AG04449 (cell line): ENCODE measurements at places on chromosomes 4 and X.

DNA sequence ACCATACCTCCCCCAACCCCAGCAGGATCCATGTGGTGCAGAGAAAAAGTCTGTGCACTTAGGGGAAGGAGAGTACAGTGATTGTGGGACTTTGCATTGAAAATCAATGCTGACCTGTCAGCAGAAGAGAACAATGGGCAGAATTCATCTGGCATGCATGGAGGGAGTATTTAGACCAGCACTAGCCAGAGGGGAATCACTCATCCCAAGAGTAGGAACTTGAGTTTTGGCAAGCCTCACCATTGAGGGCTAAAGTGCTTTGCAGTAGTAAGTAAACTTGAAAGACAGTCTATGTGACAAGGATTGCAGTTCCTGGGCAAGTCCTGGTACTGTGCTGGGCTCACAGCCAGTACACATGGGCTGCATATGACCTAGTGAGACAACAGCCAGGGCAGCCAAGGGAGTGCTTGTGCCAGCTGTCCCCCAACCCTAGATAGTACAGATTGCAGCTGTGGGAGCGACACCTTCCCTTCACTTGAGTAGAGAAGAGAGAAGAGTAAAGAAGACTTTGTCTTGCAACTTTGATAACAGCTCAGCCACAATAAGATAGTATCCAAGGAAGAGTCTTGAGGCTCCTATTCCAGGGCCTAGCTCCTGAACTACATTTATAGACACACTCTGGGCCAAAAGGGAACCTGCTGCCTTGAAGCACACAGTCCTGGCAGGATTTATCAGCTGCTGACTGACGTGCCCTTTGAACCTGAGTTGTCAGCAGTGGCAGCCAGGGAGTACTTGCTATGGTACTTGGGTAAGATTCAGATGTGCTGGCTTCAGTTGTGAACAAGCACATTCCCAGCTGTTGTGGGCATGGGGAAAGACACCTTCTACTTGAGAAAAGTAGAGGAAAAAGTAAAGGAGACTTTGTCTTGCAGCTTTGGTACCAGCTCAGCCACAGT is 48.7 kb downstream of the HDX start:
- DNase-seq, result no peak

GRCh38 chr4:37644962-37645361 is 41.2 kb downstream of the RELL1 start:
- no peak for DNase-seq

- no peak for DNase-seq
Observed at GRCh38 chrX:22343192-22343591, 70.5 kb downstream of the CBLL2 start.

DNA sequence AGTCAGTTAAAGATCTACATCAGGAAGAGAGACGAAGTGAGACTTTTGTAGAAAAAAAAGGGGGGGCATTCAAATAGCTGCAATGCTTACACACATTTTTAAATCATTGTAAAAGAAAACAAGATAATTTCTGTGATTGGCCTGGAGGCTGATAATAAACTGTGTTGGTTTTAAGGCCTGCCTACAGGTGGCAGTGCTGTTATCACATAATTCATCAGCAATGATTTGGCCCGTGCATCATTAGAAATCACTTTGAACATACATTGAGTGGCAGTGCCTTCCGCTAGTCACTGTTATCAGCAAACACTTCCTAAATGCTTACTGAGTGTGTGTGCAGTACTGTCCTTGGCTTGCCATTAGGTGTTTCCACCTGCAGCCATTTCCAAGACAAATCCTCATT is 831.9 kb downstream of the TRIML1 start:
- DNase-seq, result no peak

GRCh38 chr4:82403725-82404124 is 26.5 kb downstream of the HNRNPDL start:
- no peak for DNase-seq

- DNase-seq, result peak; percentile 5
Observed at GRCh38 chrX:37745354-37745753, 34.5 kb upstream of the CYBB start.

GRCh38 chr4:141153751-141154510 is 20.7 kb upstream of the RNF150 start:
- no peak for DNase-seq

GRCh38 chr4:39591290-39591689 is 47.4 kb downstream of the SMIM14 start:
- DNase-seq, result no peak

DNA sequence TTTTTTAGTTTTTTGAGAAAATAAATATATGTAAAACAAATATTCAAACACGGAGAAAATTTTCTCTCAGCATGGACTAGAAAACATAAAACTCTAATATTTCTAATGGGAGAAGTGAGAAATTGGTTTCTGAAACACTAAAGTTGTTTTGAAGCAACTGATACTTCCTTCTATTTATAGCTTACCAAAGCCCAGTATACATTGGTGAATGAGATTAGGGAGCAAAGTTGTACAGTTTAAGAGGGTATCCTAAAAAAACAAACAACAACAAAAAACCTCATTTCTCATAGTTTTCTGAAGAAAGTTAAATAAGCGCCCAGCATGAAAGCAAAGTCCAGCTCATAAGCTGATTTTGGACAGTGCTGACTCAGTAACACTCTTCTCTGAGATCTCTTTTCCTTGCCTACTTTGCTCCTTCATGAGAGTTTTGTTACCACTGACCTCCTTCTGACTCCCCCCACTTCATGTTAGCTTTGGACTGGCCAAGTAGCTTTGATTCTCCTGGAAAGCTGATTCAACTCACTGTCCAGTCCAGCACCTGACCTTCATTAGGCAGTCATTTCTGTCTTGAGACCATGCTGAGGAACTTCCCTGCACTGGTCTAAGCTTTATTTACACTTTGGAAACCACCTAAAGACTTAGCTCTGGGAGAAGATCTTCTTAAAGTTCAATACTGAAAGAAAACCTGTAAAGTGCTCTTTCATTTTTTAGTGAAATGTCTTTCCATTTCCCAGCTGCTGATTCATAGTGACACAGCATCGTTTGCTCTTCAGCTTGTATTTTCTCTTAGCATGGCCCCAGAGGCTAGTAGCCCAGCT is 21.8 kb upstream of the P2RY10 start:
- DNase-seq, result no peak

DNA sequence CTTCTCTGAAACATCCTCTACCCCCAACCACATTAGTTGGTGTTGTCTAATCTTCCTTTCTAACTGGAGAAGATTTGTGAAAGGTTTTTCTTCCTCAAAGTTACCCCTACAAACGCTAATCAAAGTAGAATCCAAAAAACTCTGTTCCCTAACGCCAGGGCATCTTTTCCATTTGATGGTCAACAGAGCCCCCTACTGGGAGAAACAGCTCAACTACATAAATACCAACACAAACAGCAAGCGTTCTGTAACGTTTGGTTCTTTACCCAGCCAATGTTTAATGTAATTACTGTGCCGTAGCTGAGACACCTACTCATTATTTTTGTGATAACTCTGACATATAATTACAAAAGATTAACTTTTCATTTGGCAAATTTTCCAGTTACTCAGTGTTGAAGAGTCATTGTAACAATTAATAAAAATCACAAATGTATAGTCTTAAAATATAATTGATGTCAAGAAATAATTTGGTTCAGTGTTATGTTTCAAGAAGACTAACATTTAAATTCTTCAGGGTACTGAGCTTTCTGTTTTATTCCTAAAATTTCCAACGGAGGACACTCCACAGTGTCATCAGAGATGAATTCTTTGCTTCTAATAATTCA is 94.9 kb upstream of the TBC1D9 start:
- DNase-seq, result no peak

DNA sequence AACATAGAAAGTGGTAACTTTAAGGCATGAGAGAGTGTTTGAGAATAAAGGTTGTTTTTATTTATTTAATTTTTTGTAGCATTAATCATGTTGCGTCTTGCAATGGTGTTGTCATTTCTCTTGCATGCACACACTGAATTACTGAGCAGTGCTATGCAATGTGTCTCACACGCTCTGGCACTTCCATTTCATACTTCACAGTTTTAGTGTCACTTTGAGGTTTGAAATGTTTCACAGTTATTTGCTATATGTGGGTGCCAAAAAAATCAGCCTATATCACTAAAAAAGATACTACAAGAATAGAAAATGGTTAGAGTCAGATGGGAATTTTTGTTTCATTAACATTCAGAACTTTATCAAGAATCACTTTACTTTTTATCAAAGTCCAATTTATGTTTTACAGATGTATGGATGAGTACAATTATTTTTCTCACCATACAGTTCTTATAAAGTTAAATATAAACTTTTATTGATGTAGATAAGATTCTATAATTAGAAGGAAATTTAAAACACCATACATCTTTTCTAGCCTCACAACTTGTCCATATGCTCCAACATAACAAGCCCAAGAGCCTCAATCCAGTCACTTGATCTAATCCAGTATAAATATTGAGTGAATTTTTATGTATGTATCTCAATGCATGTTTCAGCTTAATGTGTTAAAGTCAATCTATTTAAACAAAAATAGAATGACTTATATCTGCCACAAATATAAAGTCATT is 114.0 kb downstream of the IQCM start:
- DNase-seq, result no peak

DNA sequence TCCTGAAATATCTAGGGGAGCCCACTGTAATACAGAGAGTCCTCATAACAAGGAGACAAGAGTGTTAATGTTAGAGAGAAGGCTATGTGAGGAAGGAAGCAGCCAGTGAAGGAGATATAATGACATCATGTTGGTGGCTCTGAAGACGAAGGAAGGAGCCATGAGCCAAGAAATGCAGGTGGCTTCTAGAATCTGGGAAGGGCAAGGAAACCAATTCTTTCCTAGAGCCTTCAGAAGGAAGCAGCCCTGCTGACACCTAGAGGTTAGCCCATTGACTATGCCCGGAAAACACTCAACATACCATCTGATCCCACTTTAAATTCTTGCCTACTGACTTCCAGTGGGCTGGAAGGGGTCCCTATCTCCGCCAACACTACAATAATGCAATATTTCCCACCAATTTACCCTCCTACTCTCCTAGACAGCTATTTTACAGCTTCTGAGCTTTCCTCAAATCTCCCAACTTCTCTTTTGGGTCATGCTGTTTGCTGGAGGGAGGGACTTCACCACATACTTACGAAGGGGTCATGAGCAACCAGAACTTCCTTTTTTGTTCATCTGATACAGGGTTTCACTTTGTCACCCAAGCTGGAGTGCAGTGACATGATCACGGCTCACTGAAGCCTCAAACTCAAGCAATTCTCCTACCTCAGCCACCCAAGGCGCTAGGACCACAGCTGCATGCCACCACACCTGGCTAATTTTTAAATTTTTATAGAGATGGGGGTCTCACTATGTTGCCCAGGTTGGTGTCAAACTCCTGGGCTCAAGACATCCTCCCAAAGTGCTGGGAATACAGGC is 25.2 kb upstream of the G3BP2 start:
- no peak for DNase-seq

GRCh38 chrX:133473451-133473850 is 58.2 kb upstream of the GPC4 start:
- no peak for DNase-seq

DNA sequence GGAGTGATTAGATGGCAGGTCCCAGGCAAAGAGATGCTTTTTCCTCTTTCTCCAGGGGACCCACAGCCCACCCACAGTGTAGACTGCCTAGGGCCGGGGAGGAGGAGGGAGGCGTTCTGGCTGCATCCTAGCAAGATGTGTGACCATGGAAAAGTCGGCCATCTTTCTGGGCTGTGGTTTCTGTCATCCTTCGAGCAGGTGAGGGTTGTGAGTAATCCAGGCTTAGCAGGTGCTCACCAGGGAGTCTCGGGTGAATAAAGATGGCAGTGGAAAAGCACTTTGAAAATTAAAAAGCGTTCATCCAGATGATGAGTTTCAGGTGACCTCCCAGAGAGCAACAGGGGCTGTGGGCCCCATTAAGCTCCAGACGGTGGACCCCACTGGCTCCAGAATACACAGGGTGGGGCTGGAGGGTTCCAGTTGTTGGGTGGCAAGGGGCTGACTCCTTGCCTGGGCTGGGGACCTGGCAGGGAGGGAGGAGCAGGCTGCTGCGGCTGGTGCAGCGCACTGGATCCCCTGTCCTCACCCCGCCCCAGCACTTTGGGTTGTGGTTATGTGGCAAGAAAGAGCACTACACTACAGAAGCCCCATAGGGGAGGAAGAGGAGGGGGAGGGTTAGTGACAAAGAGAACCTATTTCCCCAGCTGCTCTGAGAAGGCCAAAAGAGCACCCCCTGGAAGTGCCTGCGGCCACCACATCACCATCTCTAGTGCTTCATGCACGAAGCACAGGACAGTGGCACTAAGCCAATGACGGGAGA is 23.7 kb downstream of the ELF4 start:
- no peak for DNase-seq

GRCh38 chrX:68632491-68632890 is 15.0 kb upstream of the STARD8 start:
- no peak for DNase-seq

DNA sequence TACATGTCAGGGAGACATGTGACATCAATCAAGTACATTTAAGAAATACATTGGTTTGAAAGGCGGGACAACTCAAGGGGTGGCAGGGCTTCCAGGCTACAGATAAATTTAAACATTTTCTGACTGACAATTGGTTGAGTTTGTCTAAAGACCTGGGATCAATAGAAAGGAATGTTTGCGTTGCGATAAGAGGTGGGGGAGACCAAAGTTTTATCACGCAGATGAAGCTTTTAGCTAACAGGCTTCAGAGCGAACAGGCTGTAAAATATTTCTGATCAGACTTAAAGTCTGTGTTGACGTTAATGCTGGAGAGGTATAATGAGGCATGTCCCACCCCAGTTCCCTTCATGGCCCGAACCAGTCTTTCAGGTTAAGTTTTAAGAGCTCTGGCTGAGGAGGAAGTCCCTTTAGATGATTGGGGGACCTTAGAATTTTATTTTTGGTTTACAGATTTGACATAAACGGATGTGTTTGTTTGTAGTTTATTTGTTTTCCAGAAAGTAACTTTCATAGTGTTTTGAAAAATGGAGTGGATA is 346.7 kb upstream of the RASGEF1B start:
- no peak for DNase-seq

DNA sequence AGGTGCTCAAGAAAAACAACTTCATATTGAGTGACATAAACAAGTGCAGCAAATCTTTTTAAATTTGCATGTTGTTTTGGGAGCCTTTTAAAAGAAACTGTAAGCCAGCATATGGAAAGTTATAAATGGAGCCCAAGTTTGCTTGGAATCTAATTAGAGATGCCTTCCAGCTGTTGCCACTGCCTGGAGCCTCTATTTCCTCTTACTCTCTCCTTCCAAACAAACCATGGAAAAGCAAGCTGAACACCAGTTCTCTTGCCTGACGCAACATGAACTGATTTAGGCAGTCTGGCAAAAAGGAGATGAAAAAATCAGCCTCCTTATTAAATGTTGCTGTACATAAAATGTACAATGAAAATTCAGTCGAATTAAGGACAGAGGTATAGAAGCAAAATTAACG is 21.5 kb downstream of the ARSJ start:
- DNase-seq, result no peak

GRCh38 chr4:107069049-107069448 is 32.9 kb upstream of the DKK2 start:
- DNase-seq, result no peak

- no peak for DNase-seq
Observed at GRCh38 chr4:7852568-7853185, 87.0 kb downstream of the AFAP1 start.

- DNase-seq, result no peak
Observed at GRCh38 chr4:30714408-30715031, 5.6 kb upstream of the PCDH7 start.
